DMS 273 treated with DMSO at 0.1 percent for 48 hours (cell line): ENCODE measurements at places on chromosomes 6 and 20.

DNA sequence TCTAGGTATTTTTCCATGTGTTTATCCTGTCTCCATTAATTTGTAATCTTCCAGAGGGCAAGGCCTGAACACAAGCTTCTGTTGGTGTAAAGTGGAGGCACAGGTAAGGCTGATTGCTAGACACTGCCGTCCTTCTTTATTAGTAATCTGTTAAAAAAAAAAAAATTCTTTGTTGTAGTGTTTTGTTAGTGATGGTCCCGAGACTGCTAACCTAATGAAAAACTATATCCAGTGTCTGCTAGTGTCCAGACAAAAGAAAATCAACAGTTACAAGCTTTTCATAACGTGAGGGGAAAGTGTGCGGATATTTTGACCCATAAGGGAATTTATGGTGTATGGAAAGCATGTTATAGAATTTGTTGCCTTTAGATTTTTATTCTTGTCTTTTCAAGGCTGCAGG is 4.2 kb upstream of the HIVEP1 start:
- DNase-seq = no peak

DNA sequence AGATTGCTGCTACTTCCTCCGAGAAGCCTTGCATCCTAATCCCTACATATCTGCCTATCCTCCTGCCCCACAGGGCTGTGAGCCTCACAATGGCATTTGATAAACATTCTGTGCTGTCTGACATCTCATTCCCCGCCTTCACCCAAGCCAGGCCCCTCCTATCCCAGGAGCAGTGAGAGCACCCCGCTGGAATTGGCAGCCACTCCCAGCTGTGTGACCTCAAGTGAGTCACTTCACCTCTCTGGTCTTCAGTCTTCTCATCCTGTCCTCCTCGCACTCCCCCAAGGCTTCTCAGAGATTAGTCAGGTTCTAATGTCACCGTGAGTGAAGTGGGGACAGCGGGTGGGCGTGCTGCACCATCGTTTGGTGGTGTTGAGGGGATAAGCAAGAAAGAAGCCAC is 81.7 kb downstream of the CDH22 start:
- no peak for DNase-seq

GRCh38 chr6:11409371-11409770 is 128.2 kb upstream of the TMEM170B start:
- DNase-seq = no peak

DNA sequence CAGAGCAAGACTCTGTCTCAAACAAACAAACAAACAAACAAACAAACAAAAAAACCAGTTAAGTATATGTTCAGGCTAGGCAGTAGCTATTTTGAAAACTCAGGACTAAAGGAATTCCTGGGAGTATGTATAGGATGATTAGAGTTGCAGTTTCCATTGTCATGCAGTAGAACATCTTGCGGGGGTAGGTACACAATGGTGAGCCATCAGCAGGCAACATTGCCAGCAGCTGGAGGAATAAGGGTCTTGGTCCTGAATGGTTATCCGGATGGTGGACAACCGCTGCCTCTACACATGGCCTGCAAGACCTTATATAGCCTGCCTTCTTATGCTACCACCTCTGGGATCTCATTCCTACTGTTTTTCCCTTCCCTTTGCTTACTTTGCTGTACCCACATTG is 297.5 kb downstream of the SOX4 start:
- no peak for DNase-seq

- no peak for DNase-seq
Observed at GRCh38 chr6:1317302-1317815, 5.5 kb downstream of the FOXQ1 start.

- DNase-seq = no peak
Observed at GRCh38 chr6:154891901-154892300, 103.2 kb upstream of the TIAM2 start.

DNA sequence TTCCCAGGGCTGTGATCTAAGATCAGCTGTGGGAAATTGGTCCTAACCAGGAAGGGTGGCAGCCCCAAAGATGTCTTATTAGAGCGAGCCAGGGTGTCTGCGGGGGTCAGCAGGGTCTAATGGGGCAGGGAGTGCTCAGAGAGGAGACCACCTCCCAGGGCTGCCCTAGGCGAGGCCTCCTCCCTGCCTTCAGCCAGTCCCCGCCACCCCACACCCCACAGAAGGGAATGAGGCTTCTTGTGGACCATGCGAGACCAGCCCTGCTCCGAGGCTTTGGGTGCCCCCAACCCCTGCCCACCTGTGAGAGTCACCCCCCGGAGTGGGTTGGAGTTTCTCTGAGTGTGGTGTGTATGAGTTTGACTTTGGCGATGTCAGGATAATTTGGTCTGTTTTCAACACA is 37.8 kb downstream of the SYNJ2 start:
- no peak for DNase-seq

- no peak for DNase-seq
Observed at GRCh38 chr6:114648847-114649246, 306.0 kb upstream of the HS3ST5 start.

- no peak for DNase-seq
Observed at GRCh38 chr20:50133041-50133440, 20.1 kb upstream of the UBE2V1 start.

GRCh38 chr6:39107641-39108040 is 7.3 kb downstream of the SAYSD1 start:
- no peak for DNase-seq
